ENCODE measurements at places on chromosomes 1 and 21.

GRCh38 chr1:175904808-175905207 is 161.4 kb upstream of the TNR start:
- DNase-seq = no peak

GRCh38 chr1:192905049-192905448 is 96.2 kb downstream of the RGS2 start:
- no peak for DNase-seq

- no peak for DNase-seq
Measured at GRCh38 chr1:44776730-44777068, 1.4 kb downstream of the RPS8 start.

DNA sequence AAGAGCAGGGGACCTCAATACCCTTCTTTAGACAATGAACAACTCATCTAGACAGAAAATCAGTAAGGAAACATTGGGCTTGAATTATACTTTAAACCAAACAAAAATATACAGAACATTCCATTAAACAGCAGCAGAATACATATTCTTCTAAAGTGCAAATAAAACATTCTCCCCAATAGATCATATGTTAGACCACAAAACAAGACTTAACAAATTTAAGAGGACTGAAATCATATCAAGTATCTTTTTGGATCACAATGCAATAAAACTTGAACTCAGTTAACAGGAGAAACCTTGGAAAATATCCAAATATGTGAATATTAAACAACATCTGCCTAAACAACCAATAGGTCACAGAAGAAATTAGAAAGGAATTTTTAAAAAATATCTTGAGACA is 47.7 kb upstream of the HP1BP3 start:
- no peak for DNase-seq

DNA sequence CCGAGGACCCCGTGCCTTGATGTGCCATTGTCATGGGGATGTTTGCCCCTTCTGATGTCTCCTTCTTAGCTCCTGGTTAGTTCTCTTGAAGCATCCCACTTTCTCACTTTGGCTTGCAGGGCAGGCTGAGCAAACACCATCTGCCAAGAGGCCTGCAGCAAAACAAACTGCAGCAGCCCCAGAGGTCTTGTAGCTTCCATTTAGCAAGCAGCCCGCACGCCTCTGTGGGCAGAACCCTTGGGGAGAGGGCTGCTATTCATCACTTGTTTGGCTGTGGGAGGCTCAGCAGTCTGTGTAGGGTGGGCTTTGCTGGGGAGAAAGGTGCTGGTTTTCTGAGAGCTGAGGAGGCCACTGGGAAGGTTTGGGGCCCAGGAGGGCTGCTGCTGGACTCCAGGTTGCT is 56.7 kb downstream of the KCNC4 start:
- DNase-seq = no peak

- no peak for DNase-seq
Measured at GRCh38 chr1:62336995-62337705, 17.9 kb upstream of the KANK4 start.

DNA sequence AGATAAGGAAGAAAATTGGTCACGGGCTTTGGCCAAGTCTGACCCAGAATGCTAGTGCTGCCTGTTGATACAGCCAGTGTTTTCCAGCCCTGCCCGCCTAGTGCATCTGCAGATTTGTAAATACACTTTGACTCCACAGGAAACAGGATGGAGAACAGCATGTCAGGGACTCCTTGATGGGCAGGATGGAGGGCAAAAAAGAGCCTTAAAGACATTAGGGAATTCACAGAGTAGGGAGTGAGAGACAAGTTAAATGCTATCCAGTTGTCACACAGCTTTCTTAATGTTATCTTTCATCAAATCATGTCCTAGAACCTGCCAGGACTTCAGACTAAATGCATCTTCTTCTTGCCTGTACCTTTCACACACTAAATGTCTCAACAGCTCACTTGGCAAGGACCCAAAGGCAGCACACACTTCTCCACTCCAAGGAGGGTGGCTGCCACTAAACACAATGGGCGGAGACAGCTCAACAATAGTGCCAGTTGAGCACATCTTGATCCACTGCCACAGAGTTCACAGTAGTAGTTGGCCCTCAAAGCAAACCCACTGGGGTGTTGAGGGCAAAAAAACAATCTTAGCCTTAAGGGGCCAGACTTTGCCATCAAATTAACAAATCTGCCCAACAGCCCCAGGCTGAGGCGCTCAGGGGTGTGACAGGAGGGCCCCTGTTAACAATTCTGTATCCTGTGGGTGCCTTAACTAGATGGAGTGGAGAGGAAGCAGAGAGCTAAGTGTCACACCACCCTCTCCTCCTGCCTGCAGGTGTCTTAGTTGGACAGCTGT is 2.7 kb downstream of the HIVEP3 start:
- DNase-seq = no peak

GRCh38 chr1:34742667-34743270 is 12.1 kb upstream of the GJB5 start:
- DNase-seq = peak; percentile 42

GRCh38 chr1:83689921-83690868 is 308.7 kb downstream of the TTLL7 start:
- DNase-seq = no peak

GRCh38 chr1:179968284-179968993 is 13.8 kb downstream of the CEP350 start:
- DNase-seq = no peak

- DNase-seq = no peak
Measured at GRCh38 chr1:34166625-34167361, 1.8 kb upstream of the CSMD2 start.

GRCh38 chr1:226627050-226627755 is 78.6 kb downstream of the STUM start:
- DNase-seq = no peak

GRCh38 chr1:3688356-3689137 is 36.2 kb downstream of the TP73 start:
- no peak for DNase-seq

DNA sequence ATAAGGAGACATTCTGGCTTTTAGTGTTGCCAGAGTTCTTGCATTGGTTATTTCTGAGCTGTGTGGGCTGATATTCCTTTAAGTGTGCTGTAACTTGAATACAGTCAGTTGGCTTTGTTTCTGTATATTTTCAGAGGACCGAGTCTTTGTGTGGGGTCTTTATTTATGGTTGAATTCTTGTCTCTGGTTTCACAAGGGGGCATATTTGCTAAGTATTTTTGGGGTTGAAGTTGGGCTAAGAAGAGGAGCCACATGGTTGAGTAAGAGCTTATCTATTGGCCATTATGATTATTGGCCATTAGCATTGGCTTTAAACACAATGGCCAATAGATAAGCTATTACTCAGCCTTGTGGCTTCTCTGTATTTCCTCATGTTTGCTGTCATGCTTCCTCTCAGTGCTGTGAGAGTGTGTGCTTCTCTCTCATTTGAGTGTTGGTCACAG is 26.3 kb upstream of the PTGFR start:
- DNase-seq = no peak

GRCh38 chr1:170305777-170306512 is 160.2 kb downstream of the NTMT2 start:
- no peak for DNase-seq

GRCh38 chr1:33713058-33713877 is 150.6 kb upstream of the HMGB4 start:
- DNase-seq = no peak

DNA sequence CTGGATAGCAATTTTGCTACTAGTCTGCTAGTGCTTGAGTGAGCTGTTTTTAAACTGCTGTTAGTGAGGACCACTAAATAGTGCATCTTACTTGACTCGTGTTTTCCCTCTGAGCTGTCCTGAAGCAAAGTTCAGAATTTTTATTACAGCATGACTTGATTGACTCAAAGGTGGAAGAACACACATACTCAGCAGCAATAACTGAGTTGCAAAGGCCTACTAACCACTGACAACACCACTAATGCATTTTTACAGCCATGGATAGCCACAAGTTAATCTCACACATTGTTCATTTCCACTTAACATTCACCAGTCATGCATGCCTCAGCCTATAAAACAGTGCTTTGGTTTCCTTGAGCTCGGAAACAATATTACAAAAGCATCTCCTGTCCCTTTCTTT is 148.7 kb downstream of the RUNX1 start:
- DNase-seq = no peak

DNA sequence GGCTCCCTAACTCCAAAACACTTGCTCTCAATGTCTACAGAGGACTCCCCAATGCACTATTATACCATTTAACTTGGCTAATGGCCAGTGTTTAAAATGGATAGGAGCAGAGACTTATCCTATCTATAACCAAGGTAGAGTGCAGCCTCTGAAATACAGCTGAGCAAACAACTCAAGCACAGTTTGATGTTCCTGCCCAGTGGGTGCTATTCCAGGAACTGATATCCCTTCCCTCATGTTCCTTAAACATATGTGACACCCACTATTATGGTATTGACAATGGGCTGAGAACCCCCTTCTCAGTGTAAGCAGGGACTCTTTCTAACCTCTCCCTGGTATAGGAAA is 51.7 kb downstream of the SH3GLB1 start:
- DNase-seq = no peak

GRCh38 chr1:193216920-193217319 is 30.5 kb upstream of the B3GALT2 start:
- no peak for DNase-seq

- no peak for DNase-seq
Measured at GRCh38 chr1:228410015-228410414, 3.4 kb upstream of the TRIM11 start.

GRCh38 chr1:17516303-17517214 is 22.9 kb upstream of the ARHGEF10L start:
- DNase-seq = no peak

- no peak for DNase-seq
Measured at GRCh38 chr1:6260433-6260934, 414 bp downstream of the GPR153 start.

- no peak for DNase-seq
Measured at GRCh38 chr1:161044908-161045735, 655 bp downstream of the USF1 start.
